ENCODE measurements at places on chromosomes 7 and 10.

- no peak for DNase-seq
These were observed 110.6 kb downstream of the CCDC3 start for GRCh38 chr10:12890958-12891357.

GRCh38 chr7:144787127-144787526, 48.7 kb downstream of the TPK1 start:
- no peak for DNase-seq

- DNase-seq, result no peak
These were observed 29.6 kb upstream of the INPP5A start for GRCh38 chr10:132507956-132508490.

DNA sequence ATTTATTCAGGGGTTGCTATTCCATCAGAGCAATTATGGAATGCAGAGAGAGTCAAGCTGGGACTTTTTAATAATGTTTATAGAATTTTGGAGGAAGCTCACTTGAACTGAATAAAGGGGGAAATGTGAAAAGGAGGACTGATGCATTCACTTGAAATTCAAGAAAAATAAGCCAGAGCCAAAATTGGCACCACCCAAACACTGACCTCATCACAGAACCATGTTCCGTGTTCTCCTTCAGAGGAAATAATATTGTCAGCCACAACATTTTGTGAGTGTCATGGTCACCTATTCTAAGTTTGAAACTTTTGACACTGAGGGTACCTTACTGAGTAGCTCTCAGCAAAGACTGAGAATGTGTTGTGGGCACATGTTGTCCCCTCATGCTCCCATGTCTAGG, 207.0 kb downstream of the ANK3 start:
- DNase-seq, result no peak

GRCh38 chr7:67392596-67393438, 396.2 kb downstream of the TYW1 start:
- no peak for DNase-seq

DNA sequence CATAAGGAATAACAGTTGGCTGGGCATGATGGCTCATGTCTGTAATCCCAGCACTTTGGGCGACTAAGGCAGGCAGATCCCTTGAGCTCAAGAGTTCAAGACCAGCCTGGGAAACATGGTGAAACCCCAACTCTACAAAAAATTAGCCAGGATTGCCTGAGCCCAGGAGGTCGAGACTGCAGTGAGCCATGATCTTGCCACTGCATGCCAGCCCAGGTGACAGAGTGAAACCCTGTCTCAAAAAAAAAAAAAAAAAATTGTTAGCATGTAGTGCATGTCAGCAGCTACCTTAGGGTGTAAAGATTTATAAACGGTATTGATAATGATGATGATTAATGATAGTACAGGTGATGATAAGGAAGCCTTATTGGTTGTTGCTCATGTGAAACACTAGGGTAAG, 331.2 kb upstream of the FZD1 start:
- DNase-seq, result no peak

DNA sequence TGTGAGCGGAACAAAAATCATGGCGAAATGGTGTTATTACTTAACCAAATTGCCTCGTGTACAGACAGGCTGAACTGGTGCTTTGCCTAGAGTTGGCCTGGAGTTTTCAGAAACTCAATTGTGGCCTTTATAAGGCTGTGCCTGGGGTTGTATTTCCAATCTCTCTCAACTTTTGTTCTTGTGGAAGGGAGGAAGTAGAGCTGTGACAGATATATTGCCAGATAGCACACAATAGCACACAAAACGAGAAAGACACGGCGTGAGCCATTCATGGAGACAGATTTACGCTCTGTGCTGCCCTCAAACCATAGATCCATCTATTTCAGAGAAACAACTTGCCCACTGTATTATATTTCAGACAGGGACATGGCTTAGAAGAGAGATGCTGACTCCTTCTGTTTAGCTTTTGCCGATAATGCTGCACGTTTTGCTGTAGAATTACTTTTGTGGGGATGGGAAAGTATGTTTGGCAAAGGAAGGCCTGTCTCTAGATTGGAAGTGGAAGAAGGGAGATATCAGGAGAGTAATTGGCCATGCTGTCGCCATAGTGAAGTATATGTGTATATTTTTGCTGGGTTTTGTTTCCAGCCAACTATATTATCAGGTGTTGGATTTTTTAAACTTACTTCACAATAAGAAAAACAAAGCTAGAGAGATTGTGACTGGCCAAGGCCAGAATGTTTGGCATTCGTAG, 80.4 kb downstream of the AUTS2 start:
- no peak for DNase-seq

DNA sequence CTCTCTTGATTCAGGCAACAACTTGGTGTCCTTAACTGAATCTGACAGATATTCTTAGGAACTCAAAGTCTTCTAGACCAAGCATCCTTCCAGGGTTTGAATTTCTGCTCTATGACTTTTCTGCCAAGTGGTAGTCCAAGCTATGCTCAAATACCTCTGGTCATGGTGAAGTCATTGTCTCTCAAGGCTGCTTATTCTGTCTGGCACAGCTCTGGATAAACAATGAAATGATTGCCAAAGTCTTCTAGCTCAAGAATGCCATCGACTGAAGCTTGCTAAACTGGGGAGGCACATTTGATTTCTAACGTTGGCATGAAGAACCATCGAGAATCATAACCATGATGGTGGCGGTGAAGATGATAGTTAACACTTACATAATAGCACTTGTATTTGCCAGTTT, 116.2 kb upstream of the MKX start:
- DNase-seq, result no peak

GRCh38 chr10:97179731-97180362, 5.9 kb downstream of the SLIT1 start:
- peak; percentile 52 for DNase-seq
